ENCODE measurements at places on chromosomes 11 and 22.
A peak's percentile ranks its signal among the peaks of the same experiment; 100 is the strongest.

DNA sequence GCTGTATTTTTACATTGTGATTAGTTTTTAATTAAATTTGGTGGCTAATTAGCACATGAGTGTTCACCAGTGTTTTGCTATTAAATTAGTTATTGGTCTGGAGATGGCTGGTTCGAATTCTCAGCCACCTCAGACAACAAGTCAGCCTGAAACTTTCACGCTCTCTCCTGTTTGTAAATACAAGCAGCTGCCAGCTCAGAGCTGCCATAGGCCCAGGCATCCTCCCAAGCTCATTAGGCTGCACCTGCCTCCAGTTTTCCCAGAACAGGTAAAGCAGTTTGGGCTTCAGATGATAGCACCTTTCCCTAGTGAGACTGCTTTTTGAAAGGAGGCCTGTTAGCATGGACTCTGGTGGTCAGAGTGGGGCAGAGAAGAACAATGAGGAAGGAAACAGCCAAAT, 156.8 kb downstream of the NAV2 start:
- no peak for DNase-seq

GRCh38 chr11:45159781-45160365, 13.4 kb downstream of the PRDM11 start:
- no peak for DNase-seq

DNA sequence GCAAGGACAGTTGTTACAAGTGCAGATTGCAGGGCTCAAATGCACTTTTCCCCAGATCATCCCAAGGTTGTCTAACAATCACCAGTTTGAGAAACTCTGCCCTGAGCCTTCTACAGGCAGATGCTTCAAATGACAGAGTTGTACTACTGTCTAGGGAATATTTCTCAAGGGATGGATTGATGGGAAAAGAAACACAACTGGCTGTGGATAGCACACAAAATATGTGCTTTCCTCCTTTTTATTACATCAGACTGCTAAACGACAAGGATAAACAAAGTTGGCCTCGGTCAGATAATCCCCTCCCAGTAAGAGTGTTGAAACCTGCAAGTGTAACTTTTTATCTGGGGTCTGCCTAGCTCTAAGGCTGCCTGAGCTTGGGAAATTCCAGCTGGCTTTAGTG, 46.6 kb upstream of the SORL1-AS1 start:
- no peak for DNase-seq

GRCh38 chr11:62401811-62402210, 17.0 kb upstream of the SCGB1A1 start:
- peak; percentile 17 for DNase-seq

DNA sequence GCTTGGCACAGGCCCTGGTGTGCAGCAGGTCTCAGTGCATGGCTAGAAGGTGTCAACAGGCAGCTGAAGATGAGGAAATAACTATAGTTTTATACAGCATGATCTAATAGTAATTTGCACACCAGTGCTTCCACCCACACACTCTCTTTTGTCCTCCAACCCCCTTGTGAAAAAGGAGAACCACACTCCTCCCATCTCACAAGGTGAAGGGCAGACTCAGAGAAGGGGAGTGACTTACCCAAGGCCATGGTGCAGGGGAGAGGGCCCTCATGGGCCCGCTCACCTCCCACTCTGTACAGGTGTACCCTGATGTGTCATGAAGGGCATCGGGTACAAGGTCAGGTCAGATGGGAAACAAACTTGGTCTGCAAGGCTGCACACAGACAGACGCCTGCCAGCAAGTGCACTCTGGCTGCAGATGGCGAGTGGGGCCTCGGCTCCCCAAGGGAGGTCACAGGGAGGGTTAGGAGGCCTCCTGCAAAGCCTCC, 53.4 kb downstream of the DGCR2 start:
- no peak for DNase-seq
